SJSA1 (cell line): ENCODE measurements at places on chromosomes 1 and 21. TPM values are rescaled to one million over a fixed set of nuclear protein-coding genes. Genes with fewer than 3 reads are reported as not detected.

GRCh38 chr1:218322762-218323161 is 22.4 kb upstream of the TGFB2 start:
- DNase-seq: no peak

GRCh38 chr1:206604861-206605260 is 7.4 kb downstream of the EIF2D start:
- no peak for DNase-seq

DNA sequence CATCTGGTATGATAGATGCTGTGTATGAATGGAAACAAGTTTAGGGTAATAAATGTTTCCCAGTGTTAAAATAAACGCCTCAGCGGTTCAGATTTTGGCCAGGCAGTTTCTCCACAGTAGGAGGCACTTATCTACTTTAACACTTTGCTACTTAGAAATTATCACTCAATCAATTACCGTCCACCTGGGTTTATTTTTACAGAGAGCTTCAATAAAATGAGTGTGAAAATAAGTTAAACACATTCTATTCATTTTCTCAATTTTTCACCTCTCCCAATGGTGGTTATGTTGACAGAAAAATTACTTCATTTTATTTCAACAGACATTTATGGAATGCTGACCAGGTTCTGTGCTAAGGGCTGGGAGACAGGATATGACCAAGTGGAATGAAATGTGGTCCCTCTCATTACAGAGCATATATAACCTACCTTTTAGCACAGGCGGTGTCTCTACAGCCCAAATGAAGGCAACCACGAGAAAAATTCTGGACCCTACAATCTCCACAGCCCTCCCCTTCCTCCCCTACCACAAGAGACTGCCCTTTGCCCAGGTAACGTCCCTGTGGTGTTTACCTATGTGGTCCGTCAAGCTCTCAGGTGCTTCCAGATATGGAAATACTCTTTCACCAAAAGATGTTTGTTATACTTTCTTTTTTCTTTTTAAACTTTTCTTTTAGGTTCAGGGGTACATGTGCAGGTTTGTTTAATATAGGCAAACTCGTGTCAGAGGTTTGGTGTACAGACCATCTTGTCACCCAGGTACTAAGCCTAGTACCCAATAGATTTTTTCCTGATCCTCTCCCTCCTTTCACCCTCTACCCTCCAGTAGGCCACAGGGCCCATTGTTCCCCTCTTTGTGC is 105.5 kb downstream of the HLCS start:
- peak; percentile 81 for DNase-seq

GRCh38 chr21:32814528-32814927 is 43.0 kb upstream of the PAXBP1 start:
- DNase-seq: no peak

DNA sequence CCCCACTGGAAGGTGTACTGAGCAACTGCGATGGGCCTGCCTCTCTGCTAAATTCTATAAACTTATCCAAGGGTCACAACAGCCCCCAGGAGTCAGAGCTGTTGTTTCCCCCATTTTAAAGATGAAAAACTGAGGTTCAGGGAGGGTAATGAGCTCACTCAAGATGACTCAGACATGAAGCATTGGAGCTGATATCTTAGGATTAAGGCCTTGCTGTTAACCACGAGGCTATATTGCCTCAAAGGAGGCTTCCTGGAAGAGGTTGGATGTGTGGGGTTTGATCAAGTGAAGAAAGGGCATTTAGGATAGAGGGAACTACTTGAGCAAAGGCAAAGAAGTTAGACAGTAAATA is 6.7 kb downstream of the LDLRAP1 start:
- DNase-seq: no peak

DNA sequence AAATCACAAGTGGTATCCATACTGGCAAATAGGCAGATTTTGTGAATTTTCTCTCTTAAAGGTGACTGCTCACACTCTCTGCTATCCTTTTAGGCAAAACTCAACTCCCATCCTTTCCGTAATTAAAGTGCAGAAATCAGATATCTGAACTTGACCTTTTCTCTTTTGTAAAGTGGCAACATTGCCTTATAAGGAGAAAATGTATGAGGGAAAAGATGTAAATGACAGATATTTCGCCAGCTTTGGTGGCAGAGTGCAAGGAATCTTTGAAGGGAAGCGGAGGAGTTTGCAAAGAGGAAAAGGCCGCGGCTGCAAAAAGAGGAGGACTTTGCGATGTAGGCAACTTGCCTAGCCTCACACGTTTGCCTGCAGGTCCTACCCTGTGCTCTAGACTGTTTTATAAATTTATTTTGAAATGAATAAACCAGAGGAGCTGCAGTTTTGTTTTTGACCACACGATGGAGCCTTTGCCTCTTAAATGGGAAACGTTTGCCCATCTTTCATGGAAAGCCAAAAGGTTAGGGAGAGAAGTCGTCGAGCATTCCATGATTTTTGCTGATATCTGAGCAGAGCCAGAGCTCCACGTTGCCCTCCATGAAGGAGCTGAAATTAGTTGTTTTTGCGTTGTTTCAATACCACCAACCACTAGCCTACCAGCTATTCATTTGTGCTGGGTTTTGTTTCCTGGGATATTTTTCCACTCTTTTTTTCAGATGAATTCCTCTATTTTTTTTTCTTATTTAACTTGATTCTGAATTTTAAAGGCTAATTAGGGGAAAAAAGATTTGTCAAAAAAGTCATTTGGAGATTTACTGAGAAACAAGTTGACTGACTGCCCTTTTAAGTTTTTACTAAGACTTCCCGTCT is 242.3 kb downstream of the LMX1A start:
- peak; percentile 52 for DNase-seq

The PTPN7 gene
- not detected in 2 replicates for total RNA-seq

DNA sequence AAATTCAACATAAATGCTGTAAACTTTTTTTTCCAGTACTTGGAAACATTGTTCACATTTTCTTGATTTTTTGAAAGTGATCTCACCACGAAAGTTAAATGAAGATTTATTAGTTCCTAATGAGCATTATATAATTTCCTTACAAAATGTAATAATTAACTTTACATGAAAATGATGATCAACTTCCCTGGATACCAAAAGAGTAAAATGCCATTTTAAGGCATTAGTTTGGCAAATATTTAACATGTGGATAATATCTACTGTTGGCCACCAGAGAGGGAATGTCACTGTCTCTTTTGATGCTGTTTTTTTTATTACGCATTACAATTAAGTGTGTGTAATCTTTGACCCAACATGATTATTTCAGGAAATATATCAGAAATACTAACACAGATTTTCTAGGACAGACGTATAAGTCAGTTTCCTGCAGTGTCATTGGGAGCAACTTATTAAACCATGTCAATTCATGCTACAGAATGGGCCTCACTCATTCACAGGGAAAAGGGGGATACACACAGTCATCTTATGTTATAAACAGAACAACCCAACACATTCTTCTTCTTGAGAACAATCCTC is 903.9 kb upstream of the ADGRL2 start:
- no peak for DNase-seq

DNA sequence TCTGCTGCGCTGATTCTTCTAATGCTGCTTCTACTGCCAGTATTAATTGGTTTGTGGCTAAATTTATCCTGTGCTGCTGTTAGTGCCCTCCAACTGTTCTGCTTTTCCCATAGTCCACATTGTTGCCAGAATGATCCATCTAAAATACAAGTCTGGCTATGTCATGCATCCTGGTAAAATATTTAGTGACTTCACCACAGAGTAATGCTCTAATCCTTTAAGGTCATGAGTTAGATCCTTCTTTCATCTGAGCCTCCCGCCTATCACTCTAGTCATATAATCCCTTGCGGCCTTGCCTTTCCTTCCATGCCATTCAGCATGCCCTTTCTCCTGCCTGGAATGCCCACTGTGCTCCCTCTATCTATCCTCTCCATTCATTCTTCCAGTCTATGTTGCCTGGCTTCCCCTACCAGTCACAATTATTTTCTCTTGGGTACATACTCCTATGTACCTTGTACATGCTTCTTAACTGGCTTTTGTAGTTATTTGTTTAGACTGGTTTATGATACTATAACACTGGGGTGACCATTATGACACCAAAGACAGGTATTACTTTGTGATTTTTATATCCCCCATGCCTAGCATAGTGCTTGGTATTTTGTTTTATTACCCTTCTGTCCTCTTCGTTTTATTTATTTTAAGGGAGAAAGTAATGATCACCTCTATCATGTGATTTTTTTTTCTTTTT is 144.0 kb downstream of the MAGI3 start:
- peak; percentile 85 for DNase-seq
